ENCODE measurements at places on chromosomes 12 and 14.
A peak's percentile ranks its signal among the peaks of the same experiment; 100 is the strongest.

DNA sequence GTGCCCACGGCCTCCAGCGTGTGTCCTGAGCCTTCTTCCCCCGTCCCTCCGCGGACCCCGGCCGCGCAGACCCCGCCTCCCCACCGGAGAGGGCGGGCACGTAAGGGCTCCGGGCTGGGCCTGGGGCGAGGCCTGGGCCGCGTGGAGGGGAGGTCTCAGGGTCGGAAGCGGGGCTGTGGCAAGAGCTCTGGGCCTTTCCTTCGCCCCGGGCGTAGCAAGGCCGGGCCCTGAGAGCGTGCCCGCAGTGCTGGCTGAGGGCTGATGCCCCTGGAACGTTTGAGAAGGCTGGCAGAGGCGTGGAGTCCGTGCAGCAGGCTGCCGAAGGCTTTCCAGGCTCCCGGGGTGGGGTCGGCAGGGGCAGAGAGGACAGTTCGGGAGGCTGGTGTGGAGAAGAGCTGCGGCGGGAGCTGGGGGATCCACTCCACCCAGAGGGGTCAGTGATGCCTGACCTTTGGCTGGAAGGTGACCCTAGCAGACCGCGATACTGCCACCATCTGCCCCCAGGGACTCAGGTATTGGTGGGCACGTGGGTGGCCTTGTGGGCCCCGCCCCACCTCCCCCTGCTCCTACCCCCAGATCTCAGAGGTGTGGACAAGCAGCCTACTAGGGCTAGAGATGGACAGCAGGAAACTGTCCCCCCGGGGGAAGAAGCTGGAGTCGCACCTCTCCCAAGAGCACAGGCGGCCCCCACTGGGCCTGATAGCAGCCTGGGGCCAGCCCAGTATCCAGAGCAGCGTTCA, 558 bp downstream of the TEX22 start:
- no peak for DNase-seq

DNA sequence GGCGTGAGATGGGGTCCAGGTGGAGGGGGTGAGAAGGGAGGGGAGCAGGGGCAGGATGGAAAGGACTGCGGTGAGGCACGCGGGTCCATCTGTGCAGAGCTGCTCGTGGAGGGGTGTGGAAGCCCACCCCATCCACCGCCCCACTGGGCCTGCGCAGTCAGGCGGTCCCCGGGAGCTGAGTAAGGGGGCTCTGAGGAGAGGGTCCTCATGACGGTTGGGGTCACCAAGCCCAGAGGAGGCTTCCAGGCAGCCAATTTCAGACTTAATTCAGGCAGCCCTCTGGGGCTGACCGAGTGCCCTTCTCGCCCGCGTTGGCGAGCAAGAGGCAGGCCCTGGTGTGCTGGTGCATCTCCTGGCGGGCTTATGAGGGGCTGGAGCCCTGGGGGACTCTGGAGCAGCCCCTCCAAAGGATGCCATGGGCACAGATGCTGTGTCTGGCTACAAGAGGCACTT, 115.5 kb downstream of the KIF26A start:
- DNase-seq = no peak

DNA sequence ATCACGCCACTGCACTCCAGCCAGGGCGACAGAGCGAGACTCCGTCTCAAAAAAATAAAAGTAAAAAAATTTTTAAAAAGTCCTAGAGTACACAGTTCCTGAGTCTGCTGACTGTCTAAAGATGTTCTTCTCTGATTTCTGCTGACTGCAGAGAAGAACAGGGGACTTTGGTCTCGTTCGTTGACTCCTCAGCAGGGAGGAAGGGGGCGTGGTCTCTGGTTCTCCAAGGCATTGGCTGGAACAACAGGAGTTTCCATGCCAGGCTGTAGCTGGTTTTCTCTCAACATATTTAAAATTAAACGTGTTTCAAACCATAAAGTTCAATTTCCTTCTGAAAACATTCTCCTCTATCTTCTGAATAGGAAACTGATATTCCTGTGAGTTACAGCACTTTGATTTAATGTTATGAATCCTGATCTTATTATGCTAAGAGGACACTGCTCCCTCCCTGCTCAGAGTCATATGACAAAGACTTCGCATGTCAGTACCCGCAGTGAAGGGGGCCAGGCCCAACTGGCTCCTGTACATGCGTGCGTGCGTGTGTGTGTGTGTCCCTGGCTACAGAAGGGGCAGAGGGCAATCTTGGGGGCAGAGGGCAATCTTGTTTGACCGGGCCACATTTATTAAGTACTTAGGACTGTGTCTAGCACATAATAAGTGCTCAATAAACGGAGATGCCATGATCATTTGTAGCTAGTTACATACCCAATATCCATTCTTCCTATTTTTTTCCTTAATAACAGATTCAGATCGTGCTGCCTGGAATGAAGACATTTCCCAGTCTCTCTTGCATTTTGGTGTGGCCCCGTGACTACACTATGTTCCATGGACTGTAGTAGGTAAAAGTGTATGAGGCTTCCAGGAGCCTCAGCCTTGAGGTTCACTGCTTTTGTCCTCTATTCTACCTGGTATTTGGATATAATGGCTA, 16.5 kb upstream of the HNF1A start:
- peak; percentile 38 for DNase-seq

DNA sequence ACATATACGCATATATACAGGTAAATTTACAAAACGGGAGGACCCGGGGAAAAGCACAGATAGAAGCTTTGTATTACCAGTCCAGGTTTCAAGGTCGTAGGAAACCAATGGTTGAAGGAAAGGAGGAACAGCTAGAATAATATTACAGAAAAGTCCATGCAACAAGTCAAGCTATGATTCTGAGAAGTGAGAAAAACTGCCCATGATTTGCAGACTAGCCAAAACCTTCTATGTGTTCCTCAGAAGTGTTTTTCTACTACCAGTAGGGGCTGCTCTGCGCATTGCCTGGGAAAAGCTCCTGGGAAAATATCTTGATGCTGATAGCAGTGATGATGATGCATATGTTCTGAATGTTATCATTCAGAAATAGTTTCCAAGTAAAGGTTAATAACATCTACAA, 2.2 kb downstream of the PDZRN4 start:
- DNase-seq = peak; percentile 33

GRCh38 chr12:18270958-18271460, 9.7 kb downstream of the PIK3C2G start:
- DNase-seq = peak; percentile 16

GRCh38 chr12:5807514-5808219, 137.4 kb downstream of the ANO2 start:
- DNase-seq = no peak

DNA sequence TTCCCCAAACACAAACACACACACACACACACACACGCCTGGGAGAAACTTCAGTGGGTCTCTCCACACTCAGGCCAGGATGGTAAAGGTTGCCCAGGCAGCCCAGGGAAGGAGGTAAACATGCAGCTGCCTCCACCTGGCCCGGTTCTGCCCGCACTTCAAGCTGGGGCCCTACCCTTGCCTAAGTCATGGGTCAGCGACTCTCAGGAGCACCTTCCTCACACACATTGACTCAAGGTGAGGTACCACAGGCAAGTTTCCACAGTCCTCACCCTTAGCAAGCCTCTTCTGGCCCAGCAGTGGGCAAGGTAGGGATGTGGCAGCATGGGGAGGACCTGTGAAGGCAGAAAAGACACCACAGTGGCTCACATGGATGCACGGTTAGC, 14.1 kb upstream of the FAIM2 start:
- no peak for DNase-seq

DNA sequence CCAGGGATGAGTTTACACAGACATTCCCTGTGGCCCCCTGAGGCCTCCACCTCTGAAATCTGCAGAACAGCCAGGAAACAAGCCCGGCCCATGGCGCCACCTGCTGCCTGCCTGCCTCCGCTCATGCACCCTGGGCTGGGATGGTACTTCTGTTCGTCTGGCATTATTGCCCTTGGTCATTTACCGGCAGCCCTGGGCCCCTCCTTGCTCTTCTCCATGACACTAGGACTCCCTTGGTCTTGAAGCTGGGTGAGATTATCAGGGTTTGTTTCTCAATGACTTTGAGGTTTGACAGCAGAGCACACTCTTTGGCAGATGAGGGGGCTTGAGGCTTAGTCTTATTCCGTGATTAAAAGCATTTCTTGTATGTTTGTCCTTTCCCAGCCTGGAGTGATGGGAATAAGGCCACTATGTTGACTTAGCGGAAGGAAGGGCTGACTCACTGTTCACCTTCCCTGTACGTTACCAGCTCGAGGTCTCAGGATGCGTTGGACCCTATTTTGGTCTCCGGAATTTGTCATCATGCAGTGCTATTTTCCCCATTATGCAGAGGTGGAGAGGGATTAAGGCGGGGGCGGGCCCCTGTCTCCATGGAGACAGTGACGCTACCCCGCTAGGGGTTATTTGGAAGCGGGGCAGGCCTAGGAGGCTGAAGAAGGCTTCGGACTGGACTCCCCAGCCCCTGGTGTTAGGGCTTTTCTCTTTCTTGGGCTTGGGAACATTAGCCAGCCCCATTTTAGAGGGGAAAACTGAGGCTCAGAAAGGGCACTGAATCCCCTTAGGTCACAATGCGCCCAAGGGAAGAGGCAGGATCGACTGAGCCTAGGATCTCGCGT, 706 bp upstream of the PEX5 start:
- DNase-seq = peak; percentile 67

- DNase-seq = no peak
These were observed 82.8 kb upstream of the NEDD1 start for GRCh38 chr12:96824074-96824837.

- no peak for DNase-seq
These were observed 43.1 kb upstream of the STRAP start for GRCh38 chr12:15839041-15839440.

DNA sequence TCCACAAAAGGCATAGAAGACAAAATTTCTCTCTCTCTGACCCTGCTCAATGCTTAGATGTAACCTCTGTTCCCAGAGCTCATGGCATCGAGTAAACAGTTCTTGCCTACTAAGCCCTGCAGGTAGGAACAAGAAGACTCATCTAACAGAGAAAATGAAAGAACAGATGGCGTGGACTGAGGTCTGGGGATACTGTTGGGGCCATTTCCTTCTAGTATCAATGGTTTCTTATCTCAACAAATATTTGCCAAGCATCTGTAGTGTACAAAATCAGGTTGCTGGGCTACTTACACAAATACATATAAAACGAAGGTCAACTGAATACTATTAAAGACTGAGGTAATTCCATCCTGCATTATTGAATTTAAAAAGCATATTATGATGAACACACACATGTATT, 93.3 kb downstream of the RIMBP2 start:
- no peak for DNase-seq

- DNase-seq = no peak
These were observed 74.7 kb downstream of the NOC4L start for GRCh38 chr12:132218915-132219314.

GRCh38 chr14:91872517-91873470, 5.5 kb upstream of the TC2N start:
- peak; percentile 67 for DNase-seq

DNA sequence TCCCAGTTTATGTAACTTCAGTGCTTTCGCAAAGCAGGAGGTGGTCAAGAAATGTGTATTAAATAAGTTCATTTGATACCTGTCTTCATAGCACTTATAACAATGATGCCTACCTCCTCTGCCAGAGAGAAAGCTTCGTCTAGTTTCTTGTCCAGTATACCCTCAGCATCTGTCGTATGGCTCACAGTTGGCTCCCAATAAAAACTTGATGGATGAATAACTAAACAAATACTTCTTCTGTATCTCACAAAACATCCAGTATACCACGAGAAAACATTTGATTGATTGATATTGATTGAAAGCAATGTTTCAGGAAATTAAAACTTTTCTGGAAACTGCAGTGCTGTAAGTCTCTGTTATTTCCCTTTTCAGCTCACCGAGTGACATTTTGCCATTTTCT, 26.9 kb upstream of the PTGDR start:
- no peak for DNase-seq

- no peak for DNase-seq
These were observed 95.6 kb upstream of the DNM1L start for GRCh38 chr12:32583534-32583933.

GRCh38 chr14:92973261-92973797, 50.4 kb downstream of the CHGA start:
- peak; percentile 57 for DNase-seq

GRCh38 chr12:132723015-132723763, 12.5 kb downstream of the PGAM5 start:
- DNase-seq = no peak

GRCh38 chr12:50828886-50829285, 13.8 kb upstream of the TMPRSS12 start:
- DNase-seq = no peak

DNA sequence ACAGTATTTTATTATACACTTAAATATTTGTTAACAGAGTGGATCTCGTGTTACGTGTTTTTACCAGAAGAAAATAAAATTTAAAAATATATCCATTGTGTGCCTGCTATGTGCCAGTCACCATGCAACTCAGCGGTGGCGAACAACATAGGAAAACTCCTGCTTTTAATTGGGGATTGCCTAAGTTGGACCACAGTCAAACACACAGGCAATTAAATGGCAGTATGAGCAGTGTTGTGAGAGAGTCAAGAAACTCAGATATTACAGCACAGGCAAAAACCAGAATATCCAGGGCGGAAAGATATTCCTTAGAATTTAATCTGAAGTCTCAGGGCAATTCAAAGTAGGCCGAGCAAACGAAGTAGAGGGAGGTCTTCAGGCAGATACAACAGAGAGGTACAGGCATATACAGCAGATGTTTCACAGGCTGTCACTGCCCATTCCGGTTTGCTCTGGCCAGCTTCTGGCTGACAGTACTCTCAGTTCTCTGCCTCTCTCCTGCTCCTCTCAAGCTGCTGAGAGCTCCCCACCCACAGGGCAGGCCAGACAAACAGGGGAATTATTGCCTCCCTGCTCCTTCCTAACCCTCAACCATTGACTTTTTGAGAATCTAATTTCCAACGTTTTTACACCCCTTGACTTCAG, 540.2 kb upstream of the TMEM132C start:
- DNase-seq = no peak

GRCh38 chr12:30169839-30170591, 386.3 kb upstream of the TMTC1 start:
- no peak for DNase-seq

- DNase-seq = no peak
These were observed 121.1 kb downstream of the CAND1 start for GRCh38 chr12:67390273-67390672.

GRCh38 chr14:74763803-74764531, 851 bp downstream of the YLPM1 start:
- DNase-seq = peak; percentile 34

DNA sequence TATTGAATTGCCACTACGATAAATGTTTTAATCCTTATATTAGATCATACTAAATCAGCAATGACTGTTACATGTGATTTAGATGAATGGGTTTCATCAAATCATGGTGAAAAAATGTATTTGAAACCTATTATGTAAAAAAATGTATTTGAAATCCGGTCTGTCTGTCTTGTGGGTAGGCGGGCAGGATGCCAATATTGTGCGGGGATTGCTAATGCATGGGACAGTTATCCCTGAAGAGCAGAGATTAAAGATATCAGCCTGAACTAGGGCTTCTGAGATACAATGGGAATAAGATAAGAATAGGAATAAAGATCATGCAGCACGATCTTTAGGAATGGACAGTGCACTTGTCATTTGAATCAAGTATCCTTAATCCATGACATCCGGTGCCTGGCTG, 134.0 kb downstream of the PRKCH start:
- DNase-seq = no peak
